ENCODE measurements at places on chromosomes 1 and 21. TPM values are rescaled to one million over a fixed set of nuclear protein-coding genes. Genes with fewer than 3 reads are reported as not detected.
A peak's percentile ranks its signal among the peaks of the same experiment; 100 is the strongest.

NPPA gene
- total RNA-seq, result not detected

GRCh38 chr1:41891199-41891896, 27.4 kb downstream of the HIVEP3 start:
- H3K4me3 ChIP-seq, result peak overlapping the region; percentile 48
- H3K27me3 ChIP-seq, result no peaks in the 10 kb centered on the region
- peaks cover 10% of the 10 kb centered on the region for H3K4me1 ChIP-seq

DNA sequence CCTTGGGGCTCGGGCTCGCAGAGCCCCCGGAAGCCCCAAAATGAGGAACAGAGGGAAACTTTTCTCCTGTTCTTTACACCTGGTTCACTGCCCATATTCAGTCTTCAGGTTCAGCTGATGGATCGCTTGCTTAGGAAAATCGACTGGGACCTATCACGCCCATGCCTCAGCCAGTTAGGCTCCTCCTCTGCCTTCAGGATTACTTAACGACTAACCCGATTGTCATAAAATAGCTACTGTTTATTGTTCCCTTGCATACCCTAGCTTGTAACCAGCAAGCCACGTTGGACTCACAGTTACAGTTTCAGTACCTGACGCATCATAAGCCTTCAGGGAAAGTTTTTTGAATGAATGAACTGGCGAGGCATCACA, 692 bp downstream of the TARDBP start:
- H3K27ac ChIP-seq, result peak overlapping the region; percentile 97
- H3K36me3 ChIP-seq, result peaks cover 42% of the 10 kb centered on the region
- no peak for DNase-seq
- H3K4me3 ChIP-seq, result peak overlapping the region; percentile 99
- no peaks in the 10 kb centered on the region for H3K27me3 ChIP-seq

DNA sequence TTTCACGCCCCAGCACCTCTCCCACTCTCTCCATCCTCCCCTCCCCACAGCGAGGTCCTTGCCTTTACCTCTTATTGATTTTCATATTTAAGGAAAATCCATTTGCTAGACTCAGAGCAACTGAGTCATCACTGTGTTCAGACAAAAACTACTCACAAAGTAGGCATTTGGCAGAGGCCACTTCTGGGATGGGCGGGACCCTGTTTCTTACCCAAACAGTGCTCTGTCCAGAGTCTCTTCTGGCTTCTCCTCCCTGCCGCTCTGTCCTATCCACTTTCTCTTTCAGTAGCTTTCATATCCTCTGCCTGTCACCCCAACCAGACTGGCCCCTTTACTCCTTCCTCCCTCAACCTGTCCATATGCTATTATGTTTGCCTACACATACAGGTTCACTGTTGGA, 2.4 kb upstream of the NAV1 start:
- no peaks in the 10 kb centered on the region for H3K27me3 ChIP-seq
- H3K4me1 ChIP-seq, result peaks cover 67% of the 10 kb centered on the region
- H3K27ac ChIP-seq, result peak overlapping the region; percentile 88
- H3K36me3 ChIP-seq, result no peaks in the 10 kb centered on the region

PLEKHA6 gene
- total RNA-seq, result 4.9 TPM

DNA sequence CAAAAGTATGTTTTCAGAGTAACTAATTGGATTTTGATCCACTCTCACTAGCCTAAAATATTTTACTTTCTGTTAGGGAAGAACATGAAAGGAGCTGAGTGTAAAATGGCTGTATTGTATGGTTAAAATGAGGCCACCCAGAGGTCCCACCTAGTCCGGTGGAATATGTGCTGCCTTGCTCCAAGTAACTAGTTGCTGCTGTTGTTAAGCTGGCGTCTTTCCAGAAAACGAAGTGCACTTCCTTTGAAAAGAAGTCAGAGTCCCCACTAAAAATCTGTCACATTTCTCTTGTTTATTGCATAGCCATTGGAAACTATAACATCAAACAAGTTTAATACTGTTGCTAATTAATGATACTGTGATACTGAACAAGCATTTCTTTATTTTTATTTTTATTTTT, 3.2 kb downstream of the SLC25A33 start:
- H3K27ac ChIP-seq, result no peak overlapping the region
- H3K4me3 ChIP-seq, result no peak overlapping the region
- no peaks in the 10 kb centered on the region for H3K27me3 ChIP-seq
- no peak for DNase-seq

- no peaks in the 10 kb centered on the region for H3K4me1 ChIP-seq
- no peaks in the 10 kb centered on the region for H3K36me3 ChIP-seq
- no peaks in the 10 kb centered on the region for H3K27me3 ChIP-seq
- no peak for DNase-seq
These were observed 14.3 kb upstream of the MUL1 start for GRCh38 chr1:20521960-20522861.

RALGPS2 gene
- total RNA-seq, result 2.2 TPM

- no peak overlapping the region for H3K4me3 ChIP-seq
- peak; percentile 18 for DNase-seq
- no peaks in the 10 kb centered on the region for H3K27me3 ChIP-seq
- no peaks in the 10 kb centered on the region for H3K4me1 ChIP-seq
- H3K27ac ChIP-seq, result no peak overlapping the region
These were observed 48.9 kb downstream of the PHC2 start for GRCh38 chr1:33381977-33382376.

ST6GALNAC5 gene
- 32.9 TPM for total RNA-seq

GRCh38 chr1:48757363-48757762, 19.3 kb downstream of the BEND5 start:
- no peaks in the 10 kb centered on the region for H3K27me3 ChIP-seq
- H3K36me3 ChIP-seq, result peaks cover 27% of the 10 kb centered on the region
- H3K4me3 ChIP-seq, result no peak overlapping the region

GRCh38 chr1:204524986-204525385, 8.8 kb downstream of the MDM4 start:
- no peaks in the 10 kb centered on the region for H3K27me3 ChIP-seq
- H3K36me3 ChIP-seq, result peaks cover 44% of the 10 kb centered on the region
- no peak overlapping the region for H3K27ac ChIP-seq
- H3K4me3 ChIP-seq, result no peak overlapping the region
- H3K4me1 ChIP-seq, result no peaks in the 10 kb centered on the region

NBPF6 gene
- total RNA-seq, result not detected

DNA sequence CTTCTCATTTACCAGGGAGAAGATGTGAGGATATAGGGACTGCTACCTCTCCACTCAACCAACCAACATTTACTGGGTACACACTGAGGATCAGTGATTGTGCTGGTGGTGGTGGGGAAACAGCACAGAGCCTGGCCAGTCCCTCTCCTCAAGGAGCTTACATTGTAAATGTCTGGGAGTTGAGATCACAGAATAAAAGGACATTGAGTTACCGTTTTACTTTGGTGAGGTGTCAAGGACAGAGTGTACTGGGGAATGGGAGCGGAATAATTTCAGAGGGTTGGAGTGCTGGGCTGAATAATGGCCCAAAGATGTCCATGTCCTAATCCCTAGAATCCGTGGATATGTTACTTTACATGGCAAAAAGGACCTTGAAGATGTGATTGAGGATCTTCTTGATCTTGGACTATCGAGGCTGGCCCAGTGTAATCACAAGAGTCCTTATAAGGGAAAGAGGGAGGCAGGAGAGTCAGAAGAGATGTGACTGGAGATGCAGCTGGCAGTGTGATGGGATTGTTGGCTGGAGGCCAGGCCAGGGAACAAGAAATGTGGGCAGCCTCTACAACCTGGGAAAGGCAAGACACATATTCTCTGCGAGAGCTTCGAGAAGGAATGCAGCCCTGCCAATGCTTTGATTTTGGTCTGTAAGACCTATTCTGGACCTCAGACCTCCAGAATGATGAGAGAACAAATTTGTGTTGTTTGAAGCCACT, 26.6 kb upstream of the RWDD3 start:
- no peak for DNase-seq
- no peaks in the 10 kb centered on the region for H3K4me1 ChIP-seq
- H3K27ac ChIP-seq, result no peak overlapping the region
- H3K27me3 ChIP-seq, result no peaks in the 10 kb centered on the region
- no peak overlapping the region for H3K4me3 ChIP-seq

DNA sequence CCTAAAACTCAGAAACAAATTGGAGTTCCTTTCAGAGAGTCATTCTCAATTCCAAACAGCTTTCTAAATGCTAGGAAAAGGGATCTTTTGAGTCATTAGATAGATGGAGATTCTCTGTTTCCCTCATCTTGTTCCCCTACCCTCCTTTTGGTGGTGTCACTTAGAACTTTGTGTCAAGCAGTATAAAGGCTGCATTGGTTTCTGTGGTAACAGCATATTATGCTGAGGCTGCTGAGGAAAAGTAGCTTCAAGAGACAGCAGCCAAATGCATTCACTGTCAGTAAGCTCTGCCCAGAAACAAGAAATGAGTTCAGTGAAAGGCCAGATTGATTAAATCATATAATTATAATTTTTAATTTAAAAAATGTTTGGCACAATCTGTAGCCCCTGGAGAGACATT, 144.1 kb downstream of the LRRC40 start:
- no peak for DNase-seq
- H3K4me1 ChIP-seq, result no peaks in the 10 kb centered on the region
- no peaks in the 10 kb centered on the region for H3K36me3 ChIP-seq

- DNase-seq, result no peak
- no peak overlapping the region for H3K4me3 ChIP-seq
- no peak overlapping the region for H3K27ac ChIP-seq
- H3K36me3 ChIP-seq, result no peaks in the 10 kb centered on the region
These were observed 4.1 kb upstream of the PCBP3 start for GRCh38 chr21:45639206-45640000.

GRCh38 chr21:43790010-43790524, 690 bp downstream of the RRP1 start:
- no peak for DNase-seq
- H3K27ac ChIP-seq, result peak overlapping the region; percentile 50
- peaks cover 6% of the 10 kb centered on the region for H3K4me1 ChIP-seq
- H3K27me3 ChIP-seq, result no peaks in the 10 kb centered on the region
- peaks cover 30% of the 10 kb centered on the region for H3K36me3 ChIP-seq

Data from ascending aorta (tissue), 2 donors.